Activated T-helper 17 cell treated with anti-CD3 and anti-CD28 coated beads, Interleukin-2, amount 50 U/mL, for 72 hours (primary cell): ENCODE measurements at places on chromosomes 4 and X. TPM values are rescaled to one million over a fixed set of nuclear protein-coding genes. Genes with fewer than 3 reads are reported as not detected.

NDST3 gene
- not detected for total RNA-seq

DNA sequence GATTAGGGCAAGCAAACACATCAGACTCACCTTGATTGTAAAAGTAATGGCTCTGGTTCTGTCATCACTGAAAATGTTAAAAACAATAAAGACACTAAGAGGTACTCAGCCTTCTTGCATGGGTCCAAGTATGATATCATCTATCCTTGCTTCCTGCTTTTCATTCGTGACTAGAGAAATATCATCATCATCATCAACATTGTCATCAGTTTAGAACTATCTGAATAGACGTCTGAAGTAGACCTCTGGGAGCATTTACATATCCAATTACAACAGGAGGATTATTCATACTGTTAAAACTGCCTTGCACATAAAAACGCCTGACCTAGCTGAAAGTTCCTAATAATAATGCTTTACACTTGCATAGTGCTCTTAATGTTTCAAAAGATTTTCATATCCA is 9.8 kb upstream of the FRAS1 start:
- H3K27ac ChIP-seq, result no peak overlapping the region
- no peaks in the 10 kb centered on the region for H3K4me1 ChIP-seq
- no peak overlapping the region for H3K4me3 ChIP-seq
- H3K27me3 ChIP-seq, result peaks cover 12% of the 10 kb centered on the region

PAK3 gene
- total RNA-seq, result 2.4 TPM

- H3K4me1 ChIP-seq, result no peaks in the 10 kb centered on the region
- ATAC-seq, result no peak
- no peak overlapping the region for H3K27ac ChIP-seq
- H3K4me3 ChIP-seq, result no peak overlapping the region
- H3K36me3 ChIP-seq, result no peaks in the 10 kb centered on the region
Observed at GRCh38 chr4:180057299-180057721, 2185.9 kb upstream of the TENM3 start.

- H3K27me3 ChIP-seq, result no peaks in the 10 kb centered on the region
- no peak overlapping the region for H3K4me3 ChIP-seq
- H3K36me3 ChIP-seq, result no peaks in the 10 kb centered on the region
- no peak for ATAC-seq
- H3K4me1 ChIP-seq, result no peaks in the 10 kb centered on the region
Observed at GRCh38 chr4:47786958-47787370, 50.9 kb downstream of the CORIN start.

PAGE5 gene
- not detected for total RNA-seq

GRCh38 chrX:146054311-146054710 is 236.7 kb downstream of the SLITRK2 start:
- H3K4me1 ChIP-seq, result no peaks in the 10 kb centered on the region
- H3K4me3 ChIP-seq, result no peak overlapping the region

DNA sequence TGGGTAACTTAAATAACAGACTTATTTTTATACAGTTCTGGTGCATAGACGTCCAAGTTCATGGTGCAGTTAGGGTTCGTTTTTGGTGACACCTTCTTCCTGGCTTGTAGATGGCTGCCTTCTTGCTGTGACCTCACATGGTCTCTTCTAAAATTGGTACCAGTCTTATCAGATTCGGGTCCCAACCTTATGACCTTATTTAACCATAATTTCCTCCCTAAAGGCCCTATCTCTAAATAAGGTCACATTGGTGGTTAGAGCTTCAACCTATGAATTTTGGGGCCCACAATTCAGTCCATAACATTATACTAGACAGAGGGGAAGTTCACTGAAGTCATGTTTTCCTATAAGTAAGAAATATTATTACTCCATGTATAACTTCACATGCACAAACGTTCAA is 128.0 kb downstream of the CFAP299 start:
- H3K27ac ChIP-seq, result no peak overlapping the region
- ATAC-seq, result no peak
- no peaks in the 10 kb centered on the region for H3K36me3 ChIP-seq
- H3K4me3 ChIP-seq, result peak overlapping the region; percentile 53
- H3K4me1 ChIP-seq, result peaks cover 7% of the 10 kb centered on the region
- H3K27me3 ChIP-seq, result no peaks in the 10 kb centered on the region

GRCh38 chrX:111352424-111352823 is 59.6 kb downstream of the DCX start:
- H3K4me1 ChIP-seq, result no peaks in the 10 kb centered on the region
- H3K27me3 ChIP-seq, result no peaks in the 10 kb centered on the region
- H3K36me3 ChIP-seq, result no peaks in the 10 kb centered on the region

DNA sequence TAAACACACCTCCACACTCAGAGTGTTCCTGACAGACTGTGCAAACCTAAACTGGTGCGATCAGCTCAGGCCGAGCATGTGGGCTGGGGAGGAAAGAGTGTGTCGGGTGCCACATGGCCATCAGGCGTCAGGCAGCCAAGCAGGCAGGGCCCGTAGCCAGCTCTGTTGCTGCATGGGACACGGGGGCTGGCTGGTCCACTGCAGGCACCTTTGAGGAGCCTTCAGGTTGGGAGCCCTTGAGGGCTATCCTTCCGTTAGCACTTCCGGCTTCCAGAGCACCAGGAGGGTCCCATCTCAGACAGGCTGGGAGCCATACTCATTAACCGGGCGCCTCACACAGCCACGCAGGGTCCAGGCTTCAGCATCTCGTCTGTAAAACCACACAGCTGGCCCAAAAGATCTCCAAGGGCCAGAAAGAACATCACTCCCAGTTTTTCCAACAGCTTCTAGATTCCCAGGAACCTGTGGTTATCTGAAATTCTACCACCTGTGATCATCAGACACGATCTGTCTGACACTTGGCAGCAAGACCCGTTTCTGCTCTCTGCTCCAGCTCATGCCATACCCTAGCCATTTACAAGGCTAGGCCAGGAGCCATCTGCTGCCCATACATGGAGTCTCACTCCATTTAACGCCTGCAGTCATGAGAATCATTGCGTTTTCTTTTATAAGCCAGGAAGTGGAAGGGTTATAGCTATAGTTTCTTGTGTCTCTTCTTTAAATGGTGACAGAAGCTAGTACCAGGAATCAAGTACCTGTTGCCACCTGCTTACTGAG is 87.5 kb downstream of the NSUN7 start:
- no peak for ATAC-seq
- H3K4me3 ChIP-seq, result no peak overlapping the region
- H3K27me3 ChIP-seq, result no peaks in the 10 kb centered on the region
- H3K27ac ChIP-seq, result no peak overlapping the region

DNA sequence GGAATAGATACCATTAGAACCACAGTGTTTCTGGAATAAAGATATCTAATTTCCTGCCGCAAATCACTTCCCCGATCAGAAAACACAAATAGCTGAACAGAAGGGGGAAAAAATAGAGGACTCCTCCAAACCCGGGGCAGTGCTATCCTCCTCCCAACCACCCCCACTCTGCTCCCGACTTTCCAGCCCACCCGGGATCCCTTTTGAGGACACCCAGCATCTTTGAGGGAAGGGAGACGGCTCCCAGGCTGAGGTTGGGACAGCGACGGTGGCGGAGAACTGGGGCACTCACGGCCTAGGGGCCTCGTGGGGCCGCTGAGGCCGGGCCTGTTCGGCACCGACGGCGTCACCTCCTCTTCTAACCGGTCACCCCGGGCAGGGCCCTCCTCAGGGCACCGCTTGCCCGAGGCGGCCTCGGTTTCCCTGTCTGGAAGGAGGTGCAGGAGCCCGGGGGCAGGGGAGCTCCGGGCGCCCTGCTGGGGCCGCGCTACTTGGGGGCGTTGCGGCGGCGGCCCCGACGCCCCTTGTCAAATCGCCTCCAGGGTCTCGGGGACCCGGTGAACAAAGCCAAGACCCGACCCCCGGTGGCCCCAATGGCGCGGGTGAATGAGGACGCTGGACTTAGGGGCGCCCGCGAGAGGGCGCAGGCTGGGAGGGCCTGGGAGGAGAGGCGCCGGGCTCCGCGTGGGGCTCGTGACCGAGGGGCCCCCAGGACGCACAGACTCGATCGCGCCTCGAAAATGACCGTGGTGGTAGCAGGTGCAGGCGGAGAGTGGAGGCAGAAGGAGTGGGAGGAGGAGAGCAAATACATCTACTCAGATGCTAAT is 6.9 kb upstream of the ARX start:
- peaks cover 41% of the 10 kb centered on the region for H3K27me3 ChIP-seq
- no peak overlapping the region for H3K27ac ChIP-seq
- peaks cover 8% of the 10 kb centered on the region for H3K4me1 ChIP-seq
- H3K36me3 ChIP-seq, result no peaks in the 10 kb centered on the region
- peak overlapping the region; percentile 45 for H3K4me3 ChIP-seq

GRCh38 chrX:154430479-154430878 is 2.0 kb downstream of the ATP6AP1 start:
- H3K4me1 ChIP-seq, result peaks cover 6% of the 10 kb centered on the region
- peak overlapping the region; percentile 85 for H3K4me3 ChIP-seq

- no peak overlapping the region for H3K27ac ChIP-seq
- no peak overlapping the region for H3K4me3 ChIP-seq
- no peak for ATAC-seq
- no peaks in the 10 kb centered on the region for H3K36me3 ChIP-seq
Observed at GRCh38 chrX:41240509-41240908, 93.5 kb upstream of the DDX3X start.

CXCL11 gene
- total RNA-seq, result not detected

DNA sequence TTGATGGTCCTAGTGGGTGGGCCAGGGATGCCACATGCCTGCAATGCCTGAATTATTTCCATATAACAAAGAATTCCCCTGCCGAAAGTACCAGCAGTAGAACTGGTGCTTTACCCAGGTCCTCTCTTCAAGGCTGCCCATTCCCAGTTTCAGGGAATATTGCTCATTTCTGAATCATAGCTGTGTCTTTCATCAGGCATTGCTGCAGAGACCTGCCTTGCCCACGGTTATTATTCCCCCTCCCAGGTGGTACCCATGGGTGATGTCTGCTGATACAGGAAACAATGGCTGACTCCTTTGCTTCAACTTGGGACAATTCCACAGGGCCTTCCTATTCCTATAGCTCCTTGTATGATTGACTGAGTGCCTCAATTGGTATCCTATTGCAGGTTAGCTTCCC is 9.7 kb upstream of the IQCM start:
- no peak for ATAC-seq
- H3K4me1 ChIP-seq, result no peaks in the 10 kb centered on the region
- H3K27ac ChIP-seq, result no peak overlapping the region
- no peak overlapping the region for H3K4me3 ChIP-seq

- no peaks in the 10 kb centered on the region for H3K4me1 ChIP-seq
- no peaks in the 10 kb centered on the region for H3K36me3 ChIP-seq
- H3K27me3 ChIP-seq, result peaks cover 4% of the 10 kb centered on the region
Observed at GRCh38 chrX:103831342-103831802, 685 bp downstream of the RAB9B start.

- no peak overlapping the region for H3K27ac ChIP-seq
- peaks cover 5% of the 10 kb centered on the region for H3K4me1 ChIP-seq
- no peaks in the 10 kb centered on the region for H3K36me3 ChIP-seq
- no peaks in the 10 kb centered on the region for H3K27me3 ChIP-seq
- no peak overlapping the region for H3K4me3 ChIP-seq
Observed at GRCh38 chr4:81792521-81792920, 320.8 kb upstream of the RASGEF1B start.

GRCh38 chr4:2212831-2213230 is 29.1 kb downstream of the HAUS3 start:
- H3K4me3 ChIP-seq, result no peak overlapping the region
- H3K27me3 ChIP-seq, result no peaks in the 10 kb centered on the region
- H3K4me1 ChIP-seq, result no peaks in the 10 kb centered on the region
- H3K27ac ChIP-seq, result no peak overlapping the region

DMRTC1B gene
- total RNA-seq, result not detected

USP26 gene
- not detected for total RNA-seq

DNA sequence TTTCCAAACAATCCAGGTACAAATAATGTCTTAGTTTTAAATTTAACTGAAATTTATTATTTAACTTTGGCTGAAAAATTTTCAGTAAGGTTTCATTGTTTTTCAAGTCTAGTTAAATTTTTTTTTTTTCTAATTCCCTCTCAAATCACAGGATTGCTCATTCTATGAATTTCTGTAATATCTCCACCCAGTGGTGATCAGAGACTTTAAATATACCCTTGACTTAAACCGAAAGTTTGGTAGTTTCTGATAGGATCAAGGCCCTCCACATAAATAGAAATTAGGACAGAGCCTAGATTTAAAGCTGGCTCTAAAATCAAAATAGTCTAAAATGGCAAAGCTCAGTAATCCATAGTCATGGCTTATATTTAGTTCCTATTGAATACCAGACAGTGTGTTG is 175.4 kb downstream of the TBCK start:
- H3K4me3 ChIP-seq, result no peak overlapping the region
- no peak for ATAC-seq
- no peaks in the 10 kb centered on the region for H3K4me1 ChIP-seq
- no peaks in the 10 kb centered on the region for H3K27me3 ChIP-seq
- H3K36me3 ChIP-seq, result peaks cover 13% of the 10 kb centered on the region
- H3K27ac ChIP-seq, result no peak overlapping the region

CRMP1 gene
- not detected for total RNA-seq

DNA sequence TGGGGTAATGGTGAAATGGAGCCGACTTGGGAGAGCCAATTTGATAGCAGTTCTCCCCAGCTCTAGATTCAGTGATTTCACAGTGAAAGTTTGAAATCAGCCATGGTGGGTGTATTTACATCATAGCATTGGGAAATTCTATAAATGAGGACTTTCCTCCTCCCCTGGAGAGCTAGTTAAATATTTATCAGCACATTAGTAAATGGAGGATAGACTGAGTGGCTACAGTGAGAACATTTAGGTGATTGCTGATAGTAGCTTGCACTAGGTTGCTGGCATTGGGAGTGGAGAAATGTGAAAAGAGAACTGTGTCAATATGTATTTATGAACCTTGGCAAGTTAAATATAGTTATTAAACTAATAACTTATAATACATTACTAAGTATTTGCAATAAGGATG is 347.3 kb downstream of the CCSER1 start:
- ATAC-seq, result no peak
- no peaks in the 10 kb centered on the region for H3K27me3 ChIP-seq
- H3K36me3 ChIP-seq, result no peaks in the 10 kb centered on the region

DNA sequence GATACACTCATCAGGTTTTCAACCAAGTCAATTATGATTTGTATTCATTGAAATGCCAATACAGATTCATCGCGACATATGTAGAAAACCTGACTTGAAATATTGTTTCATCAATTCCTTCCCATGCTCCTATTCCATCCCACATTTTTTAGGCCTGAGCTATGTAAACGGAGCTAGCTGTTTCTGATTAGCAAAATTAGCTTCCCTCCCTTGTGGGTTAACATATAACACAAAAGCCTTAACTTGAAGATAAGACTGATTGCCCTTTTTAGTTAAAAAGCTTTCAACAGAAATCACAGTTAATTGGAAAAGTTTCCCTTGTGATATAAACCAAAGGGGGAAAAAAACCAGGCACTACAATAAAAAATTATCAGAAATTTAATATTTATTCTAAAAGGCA is 32.8 kb upstream of the DCLK2 start:
- no peak for ATAC-seq
- no peaks in the 10 kb centered on the region for H3K4me1 ChIP-seq
- H3K27me3 ChIP-seq, result peaks cover 8% of the 10 kb centered on the region
- no peak overlapping the region for H3K27ac ChIP-seq
- H3K36me3 ChIP-seq, result no peaks in the 10 kb centered on the region

DNA sequence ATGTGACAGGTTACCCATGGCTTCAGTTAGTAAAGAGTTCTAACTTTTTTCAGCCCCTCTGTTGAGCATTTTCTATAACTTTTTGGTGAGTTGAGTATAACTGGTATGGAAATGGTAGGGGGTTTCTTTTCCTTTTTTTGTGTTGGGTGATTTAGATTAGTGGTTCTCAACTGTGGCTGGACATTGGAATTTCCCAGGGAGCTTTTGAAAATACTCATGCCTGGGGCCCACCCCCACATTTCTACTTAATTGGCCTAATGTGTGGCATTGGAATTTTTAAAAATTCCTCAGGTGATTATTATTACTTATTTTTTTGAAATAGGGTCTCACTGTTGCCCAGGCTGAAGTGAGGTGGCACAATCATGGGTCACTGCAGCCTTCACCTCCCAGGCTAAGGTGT is 21.9 kb downstream of the SMS start:
- no peaks in the 10 kb centered on the region for H3K27me3 ChIP-seq
- peaks cover 19% of the 10 kb centered on the region for H3K4me1 ChIP-seq
- H3K27ac ChIP-seq, result no peak overlapping the region
- H3K36me3 ChIP-seq, result peaks cover 26% of the 10 kb centered on the region
